ENCODE measurements at places on chromosomes 13 and 19.
A peak's percentile ranks its signal among the peaks of the same experiment; 100 is the strongest.

DNA sequence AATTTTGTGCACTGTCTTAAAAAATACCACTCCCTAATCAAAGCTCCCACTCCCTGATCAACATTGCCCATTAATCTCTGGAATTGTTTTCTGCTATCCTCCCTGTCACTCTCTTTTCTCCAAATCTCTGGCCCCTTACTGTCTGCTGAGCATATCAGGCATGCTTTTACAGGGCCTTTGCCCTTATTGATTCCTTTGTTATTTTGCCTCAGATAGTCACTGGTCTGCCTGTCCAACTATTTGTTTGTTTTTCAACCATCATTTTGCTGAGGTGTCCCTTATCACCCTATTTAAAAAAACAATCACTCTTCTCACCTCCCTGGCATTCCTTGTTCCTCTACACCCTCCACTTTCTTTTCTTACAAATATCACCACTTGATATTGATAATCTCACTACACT, 153.0 kb downstream of the PCDH9 start:
- DNase-seq: no peak

GRCh38 chr13:46307554-46307953, 79.5 kb downstream of the RUBCNL start:
- no peak for DNase-seq

DNA sequence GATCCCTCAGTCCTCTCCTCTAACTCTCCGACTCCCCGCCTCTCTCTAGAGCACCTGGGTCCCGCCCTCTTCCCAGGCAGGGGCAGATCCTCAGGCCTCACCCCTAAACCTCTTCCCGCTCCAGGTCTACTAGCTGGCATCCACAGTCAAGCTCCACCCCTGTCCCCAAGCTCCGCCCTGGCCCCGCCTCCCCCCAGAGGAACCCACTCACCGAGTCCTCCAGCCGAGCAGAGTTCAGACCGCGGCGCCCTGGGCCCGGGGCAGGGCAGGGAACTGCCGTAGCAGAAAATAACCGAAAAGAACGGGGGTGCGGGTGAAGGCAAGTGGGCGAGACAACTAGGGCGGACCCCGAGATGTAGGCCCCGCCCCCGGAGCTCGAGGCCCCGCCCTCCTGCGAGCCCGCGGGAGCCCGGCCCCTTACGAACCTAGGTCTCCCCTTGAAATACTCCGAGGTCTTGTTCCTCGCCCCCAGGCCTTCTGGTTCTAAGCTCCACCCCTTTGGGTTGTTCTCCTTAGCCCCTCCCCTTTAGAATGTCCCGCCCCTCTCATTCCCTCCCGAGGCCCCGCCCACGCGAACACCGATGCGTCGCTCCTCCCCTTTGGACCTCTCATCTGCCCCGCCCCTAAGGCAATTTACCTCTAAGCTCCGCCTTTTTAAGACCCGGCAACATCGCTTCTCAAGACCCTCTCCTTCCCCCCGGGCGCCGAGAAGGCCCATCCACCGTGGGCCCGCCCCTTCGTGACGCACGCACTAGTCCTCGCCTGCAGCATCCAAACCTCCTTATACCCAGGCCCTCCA, at the start of gene GGN:
GGN (minus strand) TSS at position 485 of the 799 bp plus-strand sequence. CDS start 773 bp downstream, outside the sequence.
- peak; percentile 55 for DNase-seq

- DNase-seq: no peak
Observed at GRCh38 chr13:98690348-98691022, 62.0 kb downstream of the SLC15A1 start.

- DNase-seq: no peak
Observed at GRCh38 chr13:94218537-94218936, 260.9 kb downstream of the DCT start.

- no peak for DNase-seq
Observed at GRCh38 chr13:50649211-50649610, 194.3 kb downstream of the DLEU7 start.

Data from stimulated activated CD4-positive, alpha-beta T cell treated with anti-CD3 and anti-CD28 coated beads, Interleukin-15, amount 100 ng/mL, for 1 hour (primary cell).